Stimulated activated CD4-positive, alpha-beta T cell treated with anti-CD3 and anti-CD28 coated beads, Interleukin-12 subunit alpha, Interleukin-12 subunit beta, amount 100 ng/mL, for 48 hours (primary cell): ENCODE measurements at places on chromosomes 7 and 10.
A peak's percentile ranks its signal among the peaks of the same experiment; 100 is the strongest.

DNA sequence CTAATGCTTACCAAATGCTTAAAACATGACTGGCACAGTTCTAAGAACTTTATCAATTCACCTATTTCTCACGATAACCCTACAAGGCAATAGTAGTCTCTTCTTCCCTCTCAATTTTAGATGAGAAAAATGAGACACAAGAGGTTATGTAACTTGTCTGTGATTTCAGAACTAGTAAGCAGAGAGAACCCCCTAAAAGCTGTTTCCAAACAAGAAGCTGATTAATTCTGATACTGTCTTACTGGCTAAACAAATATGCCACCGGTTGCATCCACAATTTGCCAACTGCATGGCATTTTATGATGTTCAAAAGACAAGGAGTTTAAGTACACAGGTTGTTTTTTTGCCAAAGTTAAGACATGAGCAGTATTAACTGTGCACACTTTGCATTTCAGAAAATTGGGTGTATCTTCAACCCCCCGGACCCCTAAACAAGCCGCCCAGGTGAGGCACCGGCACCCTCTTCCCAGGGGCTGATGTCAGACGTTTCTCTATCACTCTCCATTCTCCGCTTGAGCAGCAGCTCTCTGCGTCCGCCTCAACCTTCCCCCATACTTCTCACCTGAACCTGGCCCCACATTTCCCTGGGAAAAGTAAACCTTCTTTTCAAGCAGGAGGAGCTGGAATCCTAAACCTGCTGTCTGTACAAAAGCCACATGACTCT, 21.7 kb downstream of the RSU1 start:
- DNase-seq = no peak

GRCh38 chr7:7425321-7425720, 110.4 kb downstream of the COL28A1 start:
- DNase-seq = no peak

DNA sequence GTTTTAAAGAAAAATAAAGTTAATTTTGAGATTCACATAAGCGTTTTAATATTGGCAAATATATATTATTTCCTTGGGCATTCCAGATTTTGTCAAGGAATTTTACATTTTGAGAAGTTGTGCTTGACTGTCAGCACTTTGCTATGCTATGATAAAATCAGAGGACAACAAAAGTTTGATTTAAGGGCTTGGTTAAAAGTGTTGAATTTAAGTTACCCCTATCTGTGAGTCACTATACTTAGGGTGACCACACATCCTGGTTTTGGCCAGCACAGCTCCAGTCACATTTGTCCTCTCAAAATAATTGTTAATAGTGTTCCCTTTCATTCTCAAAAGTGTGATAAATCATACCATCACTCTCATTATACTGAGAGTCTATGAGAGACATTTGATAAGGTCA, 34.2 kb upstream of the ANK3 start:
- no peak for DNase-seq

DNA sequence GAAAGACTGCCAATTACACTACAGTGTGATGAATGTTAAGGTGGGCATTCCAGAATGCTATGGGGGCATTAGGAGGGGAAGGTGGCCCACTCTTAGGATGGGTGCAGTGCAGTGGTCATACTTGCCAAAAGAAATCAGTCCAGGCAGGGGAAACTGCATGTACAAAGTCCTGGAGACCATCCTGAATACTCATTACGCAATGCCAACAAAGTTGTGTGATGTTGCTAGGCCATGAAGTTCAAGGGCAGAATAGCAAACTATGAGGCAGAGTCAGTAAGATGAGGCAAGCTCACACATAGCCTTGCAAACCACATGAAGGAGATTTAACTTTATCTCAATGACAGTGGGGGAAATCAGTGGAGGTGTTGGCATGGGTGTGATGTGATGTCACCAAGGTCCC, 49.8 kb upstream of the SLC35B4 start:
- no peak for DNase-seq

GRCh38 chr7:43648473-43649406, 65.8 kb downstream of the STK17A start:
- DNase-seq = peak; percentile 50

- DNase-seq = no peak
Observed at GRCh38 chr10:106625751-106626150, 538.8 kb downstream of the SORCS1 start.

GRCh38 chr10:76036111-76036940, 604.9 kb downstream of the LRMDA start:
- peak; percentile 52 for DNase-seq
